ENCODE measurements at places on chromosomes 12 and 14. TPM values are rescaled to one million over a fixed set of nuclear protein-coding genes. Genes with fewer than 3 reads are reported as not detected.

DNA sequence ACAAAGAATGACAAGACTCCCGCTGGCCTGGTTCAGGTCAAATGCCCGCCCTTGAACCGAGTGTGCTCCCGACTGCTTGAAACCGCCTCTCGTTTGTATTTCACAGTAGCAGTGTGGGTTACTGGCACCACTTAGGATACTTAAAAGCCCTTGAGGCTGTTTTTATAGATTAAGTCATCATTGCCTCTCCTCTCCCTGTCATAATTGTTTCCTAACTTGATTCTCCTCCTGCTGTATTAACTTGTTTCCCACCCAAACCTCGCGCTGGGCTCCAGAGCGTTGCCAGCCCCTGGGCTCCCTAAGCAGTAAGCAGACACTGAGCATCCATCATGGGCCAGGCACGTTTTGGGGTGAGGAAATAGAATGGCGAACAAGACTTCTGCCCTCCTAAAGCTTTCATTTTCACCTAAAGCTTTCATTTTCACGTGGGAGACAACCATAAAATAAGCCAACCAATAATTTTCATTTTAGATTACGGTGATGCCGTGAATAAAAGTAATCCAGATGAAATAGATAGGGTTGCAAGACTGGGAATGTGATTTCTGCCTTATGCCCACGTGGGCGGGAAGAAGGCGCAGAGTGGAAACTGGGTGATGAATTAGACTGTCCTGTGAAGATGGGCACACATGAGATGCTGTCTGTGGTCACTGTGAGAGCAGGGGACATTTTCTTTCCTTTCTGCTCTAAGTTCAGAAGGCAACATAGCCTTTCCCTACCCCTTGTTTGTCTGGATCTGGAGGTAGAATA, 97.5 kb downstream of the PPP2R5C start:
- DNase-seq, result no peak

The GLT1D1 gene
- not detected for total RNA-seq

DNA sequence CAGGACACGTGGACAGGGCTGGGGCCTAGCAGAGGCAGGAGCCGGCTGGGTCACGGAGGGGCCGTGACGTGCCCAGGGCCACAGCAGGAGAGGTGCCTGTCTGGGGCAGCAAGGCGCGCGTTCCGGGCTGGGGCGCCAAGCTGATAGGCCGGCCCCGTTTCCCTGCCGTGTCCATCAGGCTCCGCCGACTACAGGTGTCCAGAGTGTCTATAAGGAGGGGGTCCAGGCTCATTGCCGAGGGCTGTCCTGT, 18.5 kb downstream of the FBRSL1 start:
- DNase-seq, result no peak

GRCh38 chr12:46174061-46174662, 94.7 kb downstream of the SLC38A1 start:
- no peak for DNase-seq

DNA sequence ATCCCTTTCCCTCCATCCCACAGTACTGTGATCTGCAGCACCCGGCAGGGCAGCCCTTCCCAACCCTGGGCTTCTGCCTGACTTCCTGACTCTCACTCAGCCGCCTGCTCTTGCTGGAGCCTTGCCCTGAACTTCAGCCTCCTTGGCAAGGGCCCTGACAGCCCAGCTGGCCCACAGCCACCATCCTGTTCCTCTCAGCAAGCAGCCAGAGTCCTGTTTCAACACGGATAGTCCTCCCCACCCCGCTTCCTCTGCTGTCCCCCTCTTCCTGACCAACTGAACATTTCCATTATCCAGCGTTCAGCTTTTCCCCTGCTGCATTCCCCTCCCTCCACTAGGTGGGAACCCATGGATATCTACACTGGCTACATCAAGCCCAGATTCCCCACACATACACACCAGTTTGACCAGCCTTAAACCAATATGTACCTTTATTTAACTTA, 74.0 kb upstream of the MDM1 start:
- DNase-seq, result no peak

The PRR4 gene
- not detected for total RNA-seq

DNA sequence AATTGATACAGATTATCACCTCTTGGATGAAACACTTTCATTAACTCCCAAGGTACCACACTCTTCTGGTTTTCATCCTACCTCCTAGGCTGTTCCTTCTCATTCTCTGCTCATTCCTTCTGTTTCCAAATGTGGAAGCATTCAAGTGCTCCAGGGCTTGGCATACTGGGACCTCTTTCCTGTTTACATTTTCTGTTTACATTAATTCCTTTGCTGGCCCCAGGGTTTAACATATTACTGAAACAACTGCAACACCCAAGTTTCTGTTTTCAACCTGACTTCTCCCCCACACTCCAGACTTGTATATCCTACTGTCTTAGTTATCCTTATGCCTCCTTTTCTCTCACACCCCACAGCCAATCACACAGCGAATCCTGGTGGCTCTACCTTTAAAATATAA, 386.3 kb upstream of the GARIN6 start:
- DNase-seq, result no peak

GRCh38 chr12:58914457-58914856, 5.8 kb downstream of the LRIG3 start:
- no peak for DNase-seq

The IRAK3 gene
- total RNA-seq, result 0.38 TPM

The TAS2R50 gene
- 0.36 TPM for total RNA-seq

DNA sequence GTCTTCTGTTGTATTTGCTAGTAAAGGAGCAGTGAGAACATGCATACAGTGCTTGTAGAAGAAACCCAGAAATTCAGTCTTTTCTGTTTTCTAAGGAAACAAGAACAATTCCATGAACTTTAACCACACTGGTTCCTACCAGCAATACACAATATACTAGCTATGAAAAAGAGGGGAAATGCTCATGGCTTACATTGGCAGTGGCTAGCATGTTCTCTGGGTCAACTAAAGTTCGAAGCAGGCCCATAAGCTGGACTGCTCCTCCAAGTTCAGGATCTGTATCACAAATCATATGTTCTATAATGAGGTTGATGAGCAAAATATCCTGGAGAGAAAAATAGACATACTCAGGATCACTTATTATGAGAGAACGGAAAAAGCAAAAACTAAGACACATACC, 37.1 kb downstream of the PPP4R3A start:
- DNase-seq, result no peak

The OAS2 gene
- 191 TPM for total RNA-seq

- DNase-seq, result no peak
Measured at GRCh38 chr14:90674716-90675115, 141.5 kb downstream of the TTC7B start.

The KRT6C gene
- not detected for total RNA-seq

- DNase-seq, result no peak
Measured at GRCh38 chr12:3632754-3633153, 120.2 kb downstream of the CRACR2A start.
